Anterior cingulate cortex (tissue), 58 donors: ENCODE measurements at places on chromosomes 6 and 20.

GRCh38 chr20:31505903-31506302 lies 8.3 kb upstream of the HM13 start:
- no peak for DNase-seq

DNA sequence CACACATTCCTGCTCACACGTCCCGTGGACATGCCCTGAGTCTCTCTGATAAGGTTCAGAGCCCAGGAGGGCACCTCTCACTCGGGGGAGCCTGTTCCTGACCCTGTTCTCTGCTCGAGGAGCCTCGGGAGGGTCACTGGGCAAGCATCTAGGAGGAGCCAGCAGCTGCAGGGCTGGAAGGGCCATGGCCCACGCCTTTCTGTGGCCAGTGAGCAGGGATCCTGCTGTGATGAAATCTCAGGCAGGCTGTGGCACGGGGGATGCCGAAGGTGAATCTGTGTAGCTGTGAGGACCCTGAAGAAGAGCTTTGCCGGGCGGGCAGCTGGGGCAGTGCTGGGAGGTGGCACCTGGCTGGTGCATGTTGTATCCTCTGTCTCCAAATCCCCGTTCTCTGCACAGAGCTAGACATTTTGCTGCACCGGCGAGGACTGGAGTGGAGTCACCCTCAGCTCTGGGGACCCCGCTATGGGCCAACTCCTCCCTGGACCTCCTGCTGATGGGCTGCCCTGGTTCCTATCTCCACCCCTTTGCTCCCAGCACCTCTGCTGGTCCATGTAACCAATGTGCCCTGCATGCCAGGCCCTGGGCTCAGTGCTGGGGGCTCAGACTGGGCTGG lies 7.1 kb upstream of the NPBWR2 start:
- DNase-seq: no peak

- DNase-seq: no peak
Measured at GRCh38 chr20:63547725-63548480, at the start of gene SRMS. Gene SRMS (minus strand): TSS chr20:63547749. CDS start chr20:63547463, 286 bp downstream.

GRCh38 chr6:163414946-163415619 lies 565 bp downstream of the QKI start:
- DNase-seq: no peak

- DNase-seq: no peak
Measured at GRCh38 chr6:131575834-131576478, 2.9 kb downstream of the ARG1 start.

GRCh38 chr20:38243709-38244020 lies 16.9 kb downstream of the KIAA1755 start:
- no peak for DNase-seq

- DNase-seq: no peak
Measured at GRCh38 chr6:116475141-116475540, 14.0 kb downstream of the CALHM6 start.

- no peak for DNase-seq
Measured at GRCh38 chr20:16036331-16036730, 536.9 kb downstream of the KIF16B start.

DNA sequence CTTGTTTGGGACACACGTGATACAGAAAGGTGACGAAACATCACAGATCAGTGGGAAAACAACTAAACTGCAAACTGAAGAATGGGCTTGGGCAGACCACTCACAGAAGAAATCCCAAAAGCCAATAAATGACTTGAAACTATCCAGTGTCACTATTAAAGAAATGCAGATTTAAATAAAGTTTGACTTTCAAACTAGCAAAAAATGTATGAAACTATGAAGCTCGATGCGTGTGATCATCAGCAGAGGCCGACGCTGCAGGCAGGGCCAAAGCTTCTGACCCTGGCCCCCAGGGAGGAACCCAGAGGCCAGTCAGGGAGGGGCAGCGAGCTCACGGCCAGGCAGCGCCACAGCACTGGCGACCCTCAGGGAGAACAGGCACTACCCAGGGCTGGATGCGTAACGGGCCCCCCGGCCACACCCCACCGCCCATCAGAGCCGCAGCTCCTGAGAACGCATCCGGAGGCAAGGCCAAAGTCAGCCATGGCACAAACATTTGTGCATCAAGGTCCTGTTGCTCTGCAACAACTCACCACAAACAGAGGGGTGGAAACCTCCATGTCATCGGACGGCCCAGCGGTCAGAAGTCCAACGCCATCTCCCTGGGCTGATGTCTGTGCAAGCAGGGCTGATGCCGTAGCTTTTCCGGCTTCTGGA lies 94.1 kb downstream of the YTHDF1 start:
- no peak for DNase-seq

- DNase-seq: no peak
Measured at GRCh38 chr20:967796-968742, 34.0 kb downstream of the RSPO4 start.

GRCh38 chr6:38688579-38689087 lies 14.3 kb downstream of the GLO1 start:
- DNase-seq: no peak

DNA sequence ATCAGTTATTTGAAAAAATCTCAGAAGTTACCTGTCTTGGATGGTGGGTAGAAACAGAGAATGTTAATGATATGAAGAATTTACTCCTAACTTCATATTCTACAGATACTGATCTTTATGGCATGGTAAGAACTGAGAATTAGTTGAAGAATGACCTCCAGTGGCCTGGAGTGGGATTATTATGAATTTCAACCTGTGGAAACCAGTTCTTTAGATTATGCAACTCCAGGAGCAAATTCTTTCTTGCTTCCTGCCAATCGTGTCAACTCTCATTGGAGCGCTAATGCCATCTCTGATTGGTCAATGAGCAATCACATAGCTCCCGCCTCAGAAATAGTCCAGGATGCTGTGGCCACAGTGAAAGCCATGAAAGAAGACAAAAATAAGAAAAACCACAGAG lies 40.6 kb downstream of the LYRM2 start:
- DNase-seq: no peak

- DNase-seq: no peak
Measured at GRCh38 chr6:15962449-15962764, 166.5 kb upstream of the MYLIP start.

DNA sequence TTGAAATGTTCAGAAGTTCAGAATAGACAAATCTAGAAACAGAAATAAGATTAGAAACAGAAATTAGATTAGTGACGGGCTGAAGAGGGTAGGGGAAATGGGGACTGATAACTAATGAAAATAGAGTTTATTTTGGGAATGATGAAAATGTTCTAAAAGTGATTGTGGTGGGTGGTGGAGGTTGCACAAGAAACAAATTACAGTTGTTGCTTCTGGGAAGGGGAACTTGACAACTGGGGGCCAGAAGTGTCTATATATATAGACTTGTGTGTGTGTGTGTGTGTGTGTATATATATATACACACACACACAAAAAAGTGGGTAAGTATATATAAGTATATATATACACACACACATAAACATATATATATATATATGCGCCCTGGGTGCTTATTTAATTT lies 86.5 kb upstream of the RREB1 start:
- DNase-seq: no peak

DNA sequence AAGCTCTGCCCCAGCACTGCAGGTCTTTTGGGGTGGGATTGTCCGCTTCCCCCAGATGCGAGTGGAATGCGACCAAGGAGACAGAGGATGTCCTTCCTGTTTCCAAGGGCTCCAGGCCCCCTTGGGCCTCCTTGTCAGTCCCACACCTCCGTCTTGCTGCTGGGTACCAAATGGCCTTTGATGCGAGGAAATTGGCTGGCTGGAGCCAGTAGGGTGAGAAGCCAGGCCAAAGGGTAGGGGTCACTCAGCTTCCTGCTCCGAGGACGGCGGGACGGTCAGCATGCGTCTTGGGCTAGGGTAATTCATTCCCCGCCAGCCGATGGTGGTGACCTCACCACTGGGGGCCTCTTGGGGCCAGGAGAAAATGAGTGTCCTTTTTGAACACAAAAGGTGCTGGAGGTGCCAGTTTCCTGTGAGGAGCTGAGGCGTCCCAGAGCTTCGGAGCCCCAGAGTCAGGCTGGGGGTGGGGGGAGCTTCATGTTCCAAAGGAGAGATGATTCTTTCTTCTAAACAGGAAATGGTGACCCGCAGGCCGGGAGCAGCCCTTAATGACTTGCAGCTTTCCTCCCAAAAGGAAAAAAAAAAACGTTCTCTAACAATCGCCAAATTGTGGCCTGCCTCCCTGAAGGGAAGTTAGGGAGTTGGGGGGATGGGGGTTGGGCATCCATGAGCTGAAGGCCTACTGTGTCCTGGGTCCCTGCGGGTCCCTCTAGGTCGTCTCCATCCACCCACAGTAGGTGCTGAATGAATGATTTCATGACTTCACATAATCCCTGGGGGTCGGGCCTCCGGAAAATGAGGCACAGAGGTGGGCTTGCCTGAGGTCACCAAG lies 6.7 kb downstream of the SNAI1 start:
- no peak for DNase-seq
